Fibroblast of skin of left biceps (primary cell): ENCODE measurements at places on chromosomes 5 and 9.
A peak's percentile ranks its signal among the peaks of the same experiment; 100 is the strongest.

GRCh38 chr5:168153876-168154270 is 137.6 kb upstream of the WWC1 start:
- DNase-seq: no peak

DNA sequence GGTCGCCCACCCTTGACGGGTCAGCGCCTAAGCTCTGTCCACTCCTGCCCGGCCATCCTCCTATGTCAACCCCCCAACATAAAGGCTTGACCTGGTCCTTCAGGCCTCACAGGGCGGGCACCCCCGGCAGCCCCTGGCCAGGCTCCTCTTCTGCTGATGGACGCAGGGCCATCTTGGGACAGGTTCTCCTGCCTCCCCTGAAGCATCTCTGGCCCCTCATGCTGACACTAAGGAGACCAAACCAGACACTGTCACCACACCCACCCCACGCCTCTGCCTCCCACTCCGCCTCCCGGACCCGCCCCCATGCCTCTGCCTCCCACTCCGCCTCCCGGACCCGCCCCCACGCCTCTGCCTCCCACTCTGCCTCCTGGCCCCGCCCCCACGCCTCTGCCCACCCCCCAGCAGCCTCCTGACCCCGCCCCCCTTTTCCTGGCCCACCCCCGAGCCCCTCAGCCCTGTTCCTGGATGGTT is 6.8 kb downstream of the OBP2A start:
- DNase-seq: no peak

DNA sequence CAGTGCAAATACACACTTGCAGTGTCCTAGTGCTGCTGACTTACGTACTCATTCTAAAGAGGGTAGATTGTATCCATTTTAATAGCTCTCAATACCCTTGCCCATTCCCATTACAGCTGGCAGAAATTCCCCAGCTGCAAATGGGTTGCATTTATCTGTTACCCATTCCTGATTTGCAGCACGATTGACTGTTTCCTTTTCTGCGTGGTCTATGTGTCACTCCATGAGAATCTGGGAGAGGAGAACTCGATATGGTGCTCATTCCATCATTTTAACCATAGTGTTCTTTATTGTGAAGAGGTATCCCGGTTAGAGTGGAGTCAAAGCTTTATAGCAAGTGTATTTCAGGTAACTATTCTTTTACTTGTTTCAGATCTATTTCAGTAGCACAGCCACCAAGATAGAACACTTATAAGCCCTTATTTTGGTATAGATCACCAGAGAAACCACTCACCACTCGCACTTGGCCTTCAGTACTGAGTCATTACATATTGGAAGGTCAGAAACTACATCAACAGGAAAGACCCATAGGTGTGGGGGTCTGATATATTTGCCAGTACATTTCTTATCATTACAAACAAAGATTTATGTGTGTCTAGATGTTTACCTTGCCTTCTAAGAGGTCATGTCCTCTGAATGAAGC is 139.5 kb downstream of the MUSK start:
- DNase-seq: no peak

DNA sequence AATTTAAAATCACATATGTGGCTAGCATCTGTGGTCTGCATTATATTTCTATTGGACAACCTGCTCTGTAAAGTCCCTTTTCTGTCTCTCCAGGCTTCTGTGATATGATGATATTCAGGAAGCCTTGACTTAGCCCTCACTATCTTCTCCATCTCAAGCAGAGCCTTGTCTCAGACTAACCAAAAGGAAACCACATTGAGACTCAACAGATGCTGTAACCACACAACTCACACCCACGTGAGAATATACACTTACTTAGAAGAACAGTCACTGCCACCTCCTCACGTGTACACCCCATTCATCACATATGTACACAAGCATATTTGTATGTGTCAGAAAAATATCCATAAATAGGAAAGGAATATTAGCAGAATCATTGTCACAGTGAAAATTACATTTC is 33.6 kb downstream of the HTR4 start:
- DNase-seq: no peak

DNA sequence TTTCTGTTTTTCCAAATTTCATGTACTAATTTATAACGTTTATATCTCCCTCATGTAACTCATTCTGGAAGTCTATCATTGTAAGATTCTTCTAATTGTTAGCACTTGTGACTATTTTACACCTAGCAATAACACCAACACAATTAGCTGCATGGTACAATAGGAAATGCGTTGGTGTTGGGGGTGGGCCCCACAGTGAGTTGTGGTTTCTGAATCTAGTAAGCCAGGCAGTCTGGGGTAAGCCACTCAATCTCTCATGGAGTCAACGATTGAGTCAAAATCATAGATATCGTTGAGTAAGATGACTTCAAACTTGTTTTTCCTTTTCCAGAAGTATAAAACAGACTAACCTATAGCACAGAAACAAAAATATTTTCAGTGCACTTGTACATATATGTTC is 30.0 kb downstream of the IRX1 start:
- no peak for DNase-seq

DNA sequence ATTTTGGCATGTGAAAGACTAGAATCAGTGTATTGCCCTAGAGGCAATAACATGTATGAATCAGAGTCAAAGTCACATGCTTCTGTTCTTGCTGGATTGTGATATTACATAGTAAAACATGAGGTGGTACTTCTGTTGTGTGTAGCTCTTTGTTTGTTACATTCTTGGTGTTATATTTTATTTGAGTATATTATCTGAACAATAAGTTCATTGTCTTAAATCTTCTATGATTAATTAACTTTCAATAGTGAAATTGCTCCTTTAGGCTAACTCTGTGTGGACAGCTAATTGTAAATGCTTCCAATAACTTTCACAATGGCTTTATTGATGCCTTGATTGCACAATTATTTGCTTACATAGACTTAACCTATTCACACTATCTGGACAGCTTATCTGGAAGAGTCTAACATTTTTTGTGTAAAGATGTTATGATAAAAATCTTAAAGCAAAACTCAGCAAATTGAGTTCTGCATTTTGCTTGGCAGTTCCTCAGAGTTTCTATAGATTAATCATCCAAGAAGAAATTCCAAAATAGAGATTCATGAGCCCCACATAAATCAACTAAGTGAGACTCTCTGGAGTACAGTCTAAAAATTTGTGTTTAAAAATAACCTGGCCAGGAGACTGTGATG is 239.6 kb upstream of the TUSC1 start:
- DNase-seq: peak; percentile 52

GRCh38 chr9:93904649-93905472 is 50.3 kb downstream of the BARX1 start:
- no peak for DNase-seq

DNA sequence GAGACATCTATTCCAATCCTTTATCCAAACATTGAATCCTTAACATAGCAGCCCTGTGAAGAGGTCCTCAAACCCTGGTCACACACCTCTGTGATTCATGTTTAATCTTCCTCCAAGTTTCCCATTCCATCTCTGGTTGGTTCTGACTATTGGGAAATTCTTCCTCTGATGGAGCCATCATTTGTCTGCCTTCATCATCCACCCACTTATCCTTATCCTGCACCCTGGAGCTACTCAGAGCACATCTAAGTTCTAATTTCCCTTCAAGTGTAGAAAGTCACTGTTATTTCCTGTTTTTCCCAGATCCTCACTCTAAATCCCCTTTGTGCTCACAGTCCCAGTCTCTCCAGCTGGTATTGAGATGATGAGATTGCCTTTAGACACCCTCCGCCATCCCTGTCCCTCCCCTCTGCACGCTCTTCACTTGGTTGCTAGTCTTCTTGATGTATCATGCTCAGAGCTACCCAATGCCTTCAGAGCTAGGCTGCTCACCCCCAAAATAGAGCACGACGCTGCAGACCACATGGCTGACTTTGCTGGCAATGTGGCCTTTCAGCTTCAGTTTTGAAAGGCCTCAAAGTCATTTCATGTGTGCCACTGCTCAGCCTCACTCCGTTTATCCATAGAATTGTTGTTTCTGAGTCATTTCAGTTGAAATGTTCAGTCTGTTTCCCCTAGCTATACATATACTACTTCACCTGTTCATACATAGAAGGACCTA is 154.3 kb downstream of the PALM2AKAP2 start:
- DNase-seq: no peak

DNA sequence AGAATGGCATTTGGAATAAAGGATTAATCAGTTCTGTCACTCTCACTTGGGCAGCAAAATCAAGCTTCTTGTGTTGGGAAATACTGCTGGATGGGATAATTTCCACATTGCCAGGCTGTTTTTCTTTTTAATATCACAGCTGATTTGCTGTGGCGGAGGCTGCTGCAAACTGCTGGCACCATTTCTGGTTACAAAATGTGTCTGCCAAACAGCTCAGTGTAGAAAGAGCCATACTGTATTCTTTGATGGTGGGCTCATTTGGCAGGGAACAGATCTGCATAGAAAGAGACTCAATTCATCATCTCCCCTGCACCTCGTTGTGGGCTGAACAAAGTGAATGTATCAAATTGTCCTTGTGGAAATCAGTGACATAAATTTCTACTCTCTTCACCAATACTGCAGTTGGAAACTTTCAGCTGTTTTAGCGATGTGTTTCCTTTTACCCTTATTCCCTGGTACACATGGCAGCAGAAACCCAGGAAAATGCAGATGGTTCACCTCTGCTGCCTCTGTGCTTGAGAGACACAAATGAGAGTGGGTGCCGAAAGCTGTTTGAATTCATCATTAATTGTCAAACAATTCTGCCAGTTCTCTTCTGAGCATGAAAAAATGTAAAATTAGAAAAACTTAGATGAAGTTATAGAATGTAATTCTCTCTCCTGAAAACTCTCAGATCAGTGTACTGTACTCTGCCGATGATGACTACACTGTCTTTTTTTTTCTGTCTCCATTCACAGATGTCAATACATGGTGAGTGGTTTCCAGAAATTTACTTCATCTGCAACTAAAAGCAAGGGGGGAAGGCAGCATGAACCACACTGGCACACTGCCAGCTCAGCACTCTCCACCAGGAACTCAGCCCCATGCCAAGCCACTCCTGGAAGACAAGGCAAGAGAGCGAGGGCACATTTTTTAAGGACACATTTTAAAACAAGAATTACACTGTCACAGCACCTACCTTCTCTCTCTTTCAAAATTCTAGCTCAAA is 75.0 kb downstream of the HMHB1 start:
- DNase-seq: no peak

DNA sequence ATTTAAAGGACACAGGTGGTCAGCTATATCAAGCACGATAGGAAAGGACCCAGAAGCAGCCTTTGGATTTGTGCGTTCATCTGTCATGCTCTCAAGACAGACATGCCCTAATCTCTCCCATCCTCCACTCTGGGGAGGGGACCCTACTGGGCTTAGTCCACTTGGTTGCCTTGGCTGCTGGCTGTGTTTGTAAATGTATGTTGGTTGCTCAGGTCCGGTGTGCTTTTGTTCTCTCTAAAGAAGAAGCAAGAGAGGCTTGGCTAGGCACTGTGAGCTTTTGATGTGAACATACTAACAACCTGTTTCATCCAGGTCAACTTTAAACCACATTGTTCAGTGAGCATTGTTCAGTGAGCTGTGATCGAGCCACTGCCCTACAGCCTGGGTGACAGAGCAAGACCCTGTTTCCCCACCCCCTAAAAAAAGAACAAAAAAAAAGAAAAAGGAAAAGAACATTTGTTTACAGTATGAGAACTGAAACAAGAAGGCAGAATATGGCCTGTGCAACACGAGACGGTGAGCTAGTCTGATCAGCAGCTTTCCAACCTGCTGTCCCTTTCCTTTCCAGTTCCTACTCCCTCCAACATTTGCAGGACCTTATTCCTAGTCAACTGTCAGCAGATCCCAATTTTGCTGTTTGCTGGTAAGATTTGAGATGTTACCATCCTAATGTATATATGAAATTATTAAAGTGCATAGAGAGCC is 228.3 kb downstream of the ARHGAP26 start:
- no peak for DNase-seq

DNA sequence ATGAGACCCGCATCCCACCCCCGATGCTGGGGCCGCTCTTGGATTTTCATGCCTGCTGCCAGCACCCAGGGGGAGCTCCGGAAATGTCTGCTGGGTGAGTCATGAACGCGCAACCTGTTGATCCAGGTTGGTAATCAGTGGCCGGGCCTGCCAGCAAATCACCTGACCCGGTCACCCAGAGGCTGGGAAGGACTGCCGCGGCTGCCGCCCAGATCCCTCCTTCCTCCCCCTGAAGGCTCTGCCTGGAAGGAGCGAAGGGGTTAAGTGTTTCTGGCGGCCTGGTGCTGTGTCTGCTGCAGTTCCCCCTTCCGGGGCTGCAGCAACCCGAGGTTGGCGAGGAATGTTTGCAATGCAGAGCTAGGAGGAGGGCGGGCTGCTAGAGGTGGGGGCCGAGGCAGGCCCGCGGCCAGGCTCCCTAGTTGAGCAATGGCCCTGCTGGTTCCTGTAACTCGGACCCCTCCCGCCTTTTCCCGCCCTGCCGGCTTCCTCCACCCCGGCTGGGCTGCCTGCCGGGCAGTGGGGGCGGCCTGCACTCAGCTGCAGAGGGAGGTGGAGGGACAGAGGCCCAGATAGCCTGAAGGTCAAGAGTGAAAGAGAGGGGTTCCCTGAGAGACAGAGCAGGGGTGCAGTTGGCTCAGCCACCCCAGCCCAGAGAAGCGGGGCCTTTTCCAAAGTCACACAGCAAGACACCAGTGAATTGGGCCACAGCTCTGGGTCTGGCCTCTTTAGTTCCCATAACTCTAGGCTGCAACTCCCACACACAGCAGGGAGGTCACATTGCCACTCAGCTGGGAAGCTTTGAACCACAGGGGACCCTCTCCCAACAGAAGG is 156.3 kb upstream of the IER5L start:
- peak; percentile 94 for DNase-seq

DNA sequence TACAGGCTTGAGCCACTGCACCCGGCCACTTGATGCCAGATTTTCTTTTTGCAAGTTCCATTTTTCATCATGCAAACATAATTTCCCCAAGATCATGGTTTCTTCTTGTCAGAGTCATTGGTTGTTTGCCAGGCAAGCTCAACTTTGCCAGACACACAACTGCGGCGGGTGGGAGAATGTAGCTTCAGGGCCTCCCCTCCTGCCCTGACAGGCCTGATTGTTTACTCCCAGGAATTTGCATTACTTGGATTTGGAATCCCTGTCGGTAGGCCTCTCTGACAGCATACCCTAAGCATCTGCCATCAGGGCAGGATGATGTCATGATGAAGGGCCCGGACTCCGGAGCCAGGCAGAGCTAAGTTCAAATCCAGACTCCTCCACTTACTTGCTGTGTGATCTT is 15.1 kb downstream of the RPS14 start:
- peak; percentile 61 for DNase-seq

GRCh38 chr5:72628771-72629371 is 121.7 kb upstream of the ZNF366 start:
- no peak for DNase-seq
